ENCODE measurements at places on chromosomes 7 and 10.

- peak; percentile 76 for DNase-seq
These were observed 4.1 kb downstream of the MBLAC1 start for GRCh38 chr7:100130608-100131453.

DNA sequence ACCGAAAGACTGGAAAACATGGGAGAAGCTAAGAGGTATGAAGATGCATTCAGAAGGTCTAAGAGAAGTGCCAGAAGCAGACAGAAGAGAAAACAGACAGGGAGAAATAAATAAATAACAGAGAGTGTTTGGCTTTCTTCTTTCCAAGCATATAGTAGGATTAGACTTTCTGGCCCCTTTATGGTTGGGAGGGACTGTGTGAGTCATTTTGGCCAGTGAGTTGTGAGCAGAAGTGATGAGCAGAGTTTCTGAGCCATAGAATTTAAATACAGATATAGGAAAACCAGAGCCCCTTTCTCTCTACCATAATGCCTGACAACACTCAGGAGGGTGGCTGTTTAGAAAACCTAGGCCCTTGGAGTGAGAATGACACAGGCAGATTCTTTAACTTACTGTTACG is 171.0 kb downstream of the PPP1R17 start:
- no peak for DNase-seq

- DNase-seq: no peak
These were observed 869 bp upstream of the TBX20 start for GRCh38 chr7:35254496-35255442.

DNA sequence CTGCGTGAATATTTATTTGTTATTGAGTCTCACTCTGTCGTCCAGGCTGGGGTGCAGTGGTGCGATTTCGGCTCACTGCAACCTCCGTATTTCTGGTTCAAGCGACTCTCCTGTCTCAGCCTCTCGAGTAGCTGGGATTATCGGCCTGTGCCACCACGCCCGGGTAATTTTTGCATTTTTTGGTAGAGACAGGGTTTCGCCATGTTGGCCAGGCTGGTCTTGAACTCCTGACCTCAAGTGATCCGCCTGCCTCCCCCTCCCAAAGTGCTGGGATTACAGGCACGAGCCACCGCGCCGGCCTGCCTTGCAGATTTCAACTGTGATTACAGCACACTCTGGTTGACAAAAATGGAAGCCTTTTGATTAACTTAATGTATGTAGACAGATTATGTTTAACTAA is 730.0 kb upstream of the VSTM2A start:
- DNase-seq: no peak

- DNase-seq: no peak
These were observed 52.0 kb upstream of the NMT2 start for GRCh38 chr10:15220445-15220844.

Measured in ACHN (cell line).